Chondrocyte (in vitro differentiated cells): ENCODE measurements at places on chromosomes 6 and 20.

DNA sequence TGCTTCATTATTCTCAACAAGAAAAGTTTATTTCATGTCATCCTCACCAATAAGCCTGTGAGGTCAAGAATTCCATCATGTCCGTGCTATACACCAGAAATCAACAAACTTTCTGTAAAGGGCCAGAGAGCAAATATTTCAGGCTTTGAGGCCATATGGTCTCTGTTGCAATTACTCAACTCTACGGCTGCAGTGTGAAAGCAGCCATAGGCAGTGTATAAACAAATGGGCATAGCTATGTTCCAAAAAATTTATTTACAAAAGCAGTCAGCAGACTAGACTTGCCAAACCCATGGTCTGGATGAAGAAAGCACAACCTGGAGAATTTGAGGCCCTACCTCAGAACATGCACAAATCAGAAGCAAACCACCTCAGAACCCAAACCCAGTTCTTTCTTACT lies 118.5 kb downstream of the PCSK2 start:
- H3K27ac ChIP-seq = no peak overlapping the region

- no peak overlapping the region for H3K4me3 ChIP-seq
- no peak overlapping the region for H3K27ac ChIP-seq
- peaks cover 1% of the 10 kb centered on the region for H3K27me3 ChIP-seq
- no peaks in the 10 kb centered on the region for H3K4me1 ChIP-seq
These were observed 127.5 kb downstream of the TAF4 start for GRCh38 chr20:61937963-61938838.

DNA sequence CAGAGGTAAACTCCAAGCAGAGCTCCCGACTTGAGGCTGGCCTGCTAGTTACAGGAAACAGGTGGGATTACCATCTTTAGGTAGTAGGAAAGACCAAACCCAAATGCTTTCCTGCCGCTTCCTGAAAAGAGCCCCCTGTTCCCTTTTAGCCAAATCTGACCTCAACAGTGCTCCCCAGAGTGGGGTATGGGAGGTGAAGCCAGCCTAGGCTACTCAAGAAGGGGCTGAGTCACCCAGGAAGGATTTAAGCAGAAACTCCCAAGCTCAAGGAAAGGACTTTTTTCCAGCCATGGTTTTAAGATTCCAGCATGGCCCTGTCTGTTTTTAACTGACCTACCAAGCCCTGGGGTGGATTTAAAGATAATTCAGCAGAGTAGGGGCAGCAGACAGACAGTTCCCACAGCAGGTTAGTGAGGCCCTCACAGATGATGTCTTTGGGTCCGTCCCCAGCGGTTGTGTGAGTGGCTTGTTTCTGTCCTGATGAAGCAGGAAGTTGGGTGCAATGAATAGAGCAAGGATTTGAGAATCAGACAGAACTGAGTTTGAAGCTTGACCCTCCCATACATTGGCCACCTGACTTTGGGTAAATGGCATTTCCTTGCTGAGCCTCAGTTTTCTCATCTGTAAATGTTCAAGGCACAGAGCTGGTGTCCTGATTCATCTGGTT lies 76.9 kb upstream of the MAFB start:
- DNase-seq = no peak
- no peak overlapping the region for H3K27ac ChIP-seq
- H3K27me3 ChIP-seq = peaks cover 17% of the 10 kb centered on the region
- H3K36me3 ChIP-seq = no peaks in the 10 kb centered on the region
- no peak overlapping the region for H3K4me3 ChIP-seq
- H3K4me1 ChIP-seq = no peaks in the 10 kb centered on the region

DNA sequence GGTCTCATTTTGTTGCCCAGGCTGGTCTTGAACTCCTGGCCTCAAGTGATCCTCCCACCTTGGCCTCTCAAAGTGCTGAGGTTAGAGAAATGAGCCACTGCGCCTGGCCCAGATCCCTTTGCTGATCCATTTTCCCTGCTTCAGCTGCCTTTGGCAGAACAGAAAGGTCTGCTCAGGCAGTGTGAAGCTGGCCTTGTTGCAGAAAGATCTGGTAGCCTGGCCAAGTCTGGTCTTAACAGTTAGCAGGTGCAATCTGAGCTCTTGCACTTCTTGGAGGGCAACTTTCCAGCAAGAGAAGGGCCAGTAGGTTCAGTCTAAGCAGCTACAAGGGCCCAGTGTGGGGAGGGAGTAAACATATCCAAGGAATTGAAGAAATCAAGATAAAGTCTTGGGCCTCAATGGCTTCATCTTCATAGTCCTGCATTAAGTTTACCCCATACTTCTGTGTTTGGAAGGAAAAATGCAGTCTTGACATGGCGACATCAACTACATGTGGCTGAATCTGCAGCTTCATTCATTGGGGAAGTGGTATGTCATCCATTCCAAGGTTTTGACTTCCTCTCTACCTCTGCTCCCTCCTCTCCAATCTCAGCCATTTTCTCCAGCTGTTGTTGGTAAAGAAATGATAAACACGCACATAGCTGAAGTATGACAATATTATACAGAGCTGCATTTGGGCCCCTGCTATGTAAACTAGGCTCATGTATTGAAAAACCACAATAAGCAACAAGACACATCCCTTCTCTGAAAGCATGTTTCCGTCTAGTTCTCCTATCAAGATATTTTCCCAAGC lies 39.0 kb upstream of the NEDD9 start:
- H3K4me3 ChIP-seq = no peak overlapping the region
- H3K27ac ChIP-seq = no peak overlapping the region
- H3K36me3 ChIP-seq = no peaks in the 10 kb centered on the region
- peaks cover 10% of the 10 kb centered on the region for H3K4me1 ChIP-seq
- no peak for DNase-seq

GRCh38 chr20:64158346-64159285 lies 5.6 kb upstream of the MYT1 start:
- no peaks in the 10 kb centered on the region for H3K36me3 ChIP-seq
- peaks cover 50% of the 10 kb centered on the region for H3K27me3 ChIP-seq
- H3K27ac ChIP-seq = no peak overlapping the region
- H3K4me3 ChIP-seq = no peak overlapping the region

GRCh38 chr6:29071831-29072723 lies 15.0 kb downstream of the OR2B3 start:
- no peaks in the 10 kb centered on the region for H3K4me1 ChIP-seq
- H3K27me3 ChIP-seq = peaks cover 21% of the 10 kb centered on the region
- H3K4me3 ChIP-seq = no peak overlapping the region
- no peak for DNase-seq

GRCh38 chr6:99711302-99711701 lies 104.7 kb downstream of the PRDM13 start:
- H3K4me1 ChIP-seq = no peaks in the 10 kb centered on the region
- H3K27ac ChIP-seq = no peak overlapping the region
- DNase-seq = no peak
- peaks cover 5% of the 10 kb centered on the region for H3K36me3 ChIP-seq
- H3K27me3 ChIP-seq = peaks cover 21% of the 10 kb centered on the region

GRCh38 chr20:44651434-44651683 lies 140 bp downstream of the ADA start:
- H3K27ac ChIP-seq = no peak overlapping the region
- H3K4me1 ChIP-seq = peaks cover 30% of the 10 kb centered on the region
- no peak for DNase-seq
- peak overlapping the region; percentile 75 for H3K4me3 ChIP-seq
- H3K36me3 ChIP-seq = no peaks in the 10 kb centered on the region
- H3K27me3 ChIP-seq = peaks cover 2% of the 10 kb centered on the region

- peaks cover 34% of the 10 kb centered on the region for H3K4me1 ChIP-seq
- no peak for DNase-seq
- H3K4me3 ChIP-seq = no peak overlapping the region
- H3K27me3 ChIP-seq = no peaks in the 10 kb centered on the region
- no peak overlapping the region for H3K27ac ChIP-seq
- H3K36me3 ChIP-seq = peaks cover 3% of the 10 kb centered on the region
These were observed 23.9 kb downstream of the ARMC2 start for GRCh38 chr6:108872141-108872557.

DNA sequence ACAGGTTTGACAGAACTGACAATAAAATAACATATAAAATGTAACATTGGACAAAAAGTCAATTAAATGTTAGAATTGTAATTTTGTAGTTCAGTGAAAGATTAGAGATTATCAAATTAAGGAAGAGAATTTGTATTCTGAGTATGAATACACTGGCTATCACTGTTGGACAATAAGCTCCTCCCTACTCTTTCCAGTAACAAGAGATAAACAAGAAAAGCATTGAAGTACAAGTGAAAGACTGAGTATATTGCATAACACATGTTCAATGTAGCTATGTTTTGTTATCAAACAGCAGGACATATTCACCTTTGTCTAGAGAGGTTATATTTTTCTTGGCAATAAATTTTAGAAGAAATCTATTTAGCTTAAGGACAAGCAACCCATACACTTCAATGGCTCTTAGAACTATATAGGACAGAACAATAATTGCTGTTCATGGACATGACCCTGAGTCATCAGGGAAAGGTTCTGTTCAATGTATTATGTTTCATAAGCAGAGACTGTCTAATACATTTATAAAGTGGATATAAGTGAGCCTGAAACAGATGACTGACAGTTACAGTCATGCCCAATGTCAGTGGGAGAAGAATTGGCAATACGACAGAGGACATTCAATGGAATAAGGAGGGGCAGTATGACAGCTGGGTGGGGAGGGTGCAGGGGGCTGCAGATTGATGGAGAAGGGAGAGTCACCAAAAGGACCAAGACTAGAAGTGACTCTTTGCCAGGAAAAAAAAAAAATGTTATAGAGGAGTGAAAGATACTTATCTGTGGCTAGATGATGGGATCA lies 520.4 kb downstream of the FRK start:
- H3K36me3 ChIP-seq = no peaks in the 10 kb centered on the region
- no peak for DNase-seq
- no peaks in the 10 kb centered on the region for H3K4me1 ChIP-seq
- no peak overlapping the region for H3K27ac ChIP-seq
- peaks cover 12% of the 10 kb centered on the region for H3K27me3 ChIP-seq

DNA sequence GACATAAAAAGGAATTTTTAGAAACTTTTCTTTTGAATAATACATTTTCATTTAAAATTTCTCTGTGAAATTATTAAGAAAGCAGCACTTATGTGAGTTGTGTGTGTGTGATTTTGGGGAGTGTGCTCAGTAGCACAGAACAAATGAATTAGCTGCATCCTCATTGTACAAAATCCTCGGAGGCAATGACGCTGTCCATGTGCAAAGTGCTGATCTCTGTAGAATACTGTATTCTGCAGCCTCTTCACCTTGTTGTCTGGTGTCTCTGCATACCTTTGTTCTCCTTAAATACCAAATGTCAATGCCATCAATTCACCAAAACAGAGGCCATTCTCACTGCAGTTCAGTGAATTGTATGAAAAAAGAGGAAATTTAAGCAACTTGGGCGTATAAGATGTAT lies 838.4 kb downstream of the QKI start:
- no peak for DNase-seq
- H3K4me1 ChIP-seq = no peaks in the 10 kb centered on the region
- no peaks in the 10 kb centered on the region for H3K36me3 ChIP-seq

DNA sequence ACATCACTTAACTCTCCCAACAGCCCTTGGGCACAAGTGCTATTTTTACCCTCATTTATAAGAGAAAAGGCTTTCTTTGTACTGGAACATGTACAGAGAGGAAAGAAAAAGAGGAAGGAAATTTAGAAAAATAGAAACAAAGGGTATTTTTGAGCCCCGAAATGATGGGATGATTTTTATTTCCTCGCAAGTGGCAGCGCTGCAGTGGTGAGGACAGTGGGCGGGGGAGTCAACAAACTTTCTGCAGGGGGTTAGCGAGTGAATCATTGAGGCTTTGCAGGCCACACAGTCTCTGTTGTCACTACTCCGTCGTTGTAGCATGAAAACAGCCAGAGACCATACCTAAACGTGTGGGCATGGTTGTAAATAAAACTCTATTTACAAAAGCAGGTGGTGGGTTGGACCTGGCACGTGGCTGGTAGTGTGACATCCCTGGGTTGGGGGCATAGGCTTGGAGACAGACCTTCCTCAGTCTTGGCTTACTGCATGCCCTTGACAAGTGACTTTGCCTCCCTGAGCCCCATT lies 25.5 kb upstream of the OCSTAMP start:
- peaks cover 12% of the 10 kb centered on the region for H3K4me1 ChIP-seq
- peaks cover 7% of the 10 kb centered on the region for H3K27me3 ChIP-seq
- H3K27ac ChIP-seq = no peak overlapping the region
- no peaks in the 10 kb centered on the region for H3K36me3 ChIP-seq
- H3K4me3 ChIP-seq = no peak overlapping the region

DNA sequence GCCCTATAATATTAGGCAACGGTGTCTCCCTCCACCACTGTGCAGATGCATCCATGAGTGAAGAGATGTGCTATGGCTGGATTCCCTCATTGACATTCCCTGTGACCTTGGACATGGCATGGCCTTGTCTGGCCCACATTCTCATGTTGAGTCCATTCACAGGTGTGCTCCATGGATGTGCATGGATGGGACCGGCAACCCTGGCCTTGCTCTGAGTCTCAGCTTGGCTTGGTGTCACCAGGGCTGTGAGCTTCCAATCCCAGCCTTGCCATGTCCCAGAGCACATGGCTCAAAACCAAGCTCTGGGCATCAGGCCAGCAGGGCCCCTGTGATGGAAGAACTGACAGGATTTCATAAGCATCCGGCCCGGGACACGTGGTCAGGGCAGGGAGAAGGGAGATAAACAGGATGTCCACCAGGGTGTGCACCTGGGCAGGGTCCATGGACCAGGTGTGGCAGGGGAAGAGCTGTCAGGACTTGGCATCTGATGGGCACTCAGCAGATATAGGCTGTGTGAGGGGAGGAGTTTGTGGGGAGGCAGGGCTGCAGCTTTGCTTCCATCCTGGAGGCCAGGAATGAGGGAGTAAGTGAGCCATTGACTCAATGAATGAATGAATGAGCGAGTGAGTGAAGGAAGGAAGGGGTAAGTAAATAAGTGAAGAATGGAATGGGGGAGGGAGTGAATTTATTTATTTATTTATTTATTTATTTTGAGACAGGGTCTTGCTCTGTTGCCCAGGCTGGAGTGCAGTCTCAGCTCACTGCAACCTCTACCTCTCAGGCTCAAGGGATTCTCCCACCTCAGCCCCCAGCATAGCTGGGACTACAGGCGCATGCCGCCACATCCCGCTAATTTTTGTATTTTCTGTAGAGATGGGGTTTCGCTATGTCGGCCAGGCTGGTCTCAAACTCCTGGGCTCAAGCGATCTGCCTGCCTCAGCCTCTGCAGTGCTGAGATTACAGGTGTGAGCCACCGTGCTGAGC lies 15.7 kb downstream of the NRSN2 start:
- H3K4me1 ChIP-seq = peaks cover 43% of the 10 kb centered on the region
- no peaks in the 10 kb centered on the region for H3K27me3 ChIP-seq

DNA sequence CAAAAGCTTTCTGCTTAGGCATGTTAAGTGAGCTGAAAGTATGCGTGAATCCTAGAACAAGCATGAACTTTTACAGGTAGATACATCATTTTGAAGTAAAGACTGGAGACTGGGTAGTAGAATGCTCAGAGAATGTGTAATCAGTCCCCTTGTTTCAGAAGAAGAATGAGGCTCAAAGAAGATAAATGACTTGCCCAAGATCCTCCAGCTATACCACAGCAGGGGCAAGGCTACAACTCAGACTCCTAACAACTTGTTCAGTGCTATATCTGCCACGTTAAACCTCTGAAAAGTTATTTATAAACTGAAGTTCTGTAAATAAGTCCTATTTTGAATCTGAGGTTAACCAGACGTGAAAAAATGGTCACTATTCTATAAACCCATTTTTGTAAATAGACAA lies 2.9 kb downstream of the RIPOR2 start:
- no peak overlapping the region for H3K4me3 ChIP-seq
- H3K36me3 ChIP-seq = no peaks in the 10 kb centered on the region
- peaks cover 52% of the 10 kb centered on the region for H3K4me1 ChIP-seq
- DNase-seq = no peak
- no peaks in the 10 kb centered on the region for H3K27me3 ChIP-seq
